Activated CD4-positive, alpha-beta memory T cell treated with anti-CD3 and anti-CD28 coated beads, Interleukin-2, amount 10 ng/mL, durations not matched to agents 7 days and 5 days (primary cell): ENCODE measurements at places on chromosomes 4 and X.

DNA sequence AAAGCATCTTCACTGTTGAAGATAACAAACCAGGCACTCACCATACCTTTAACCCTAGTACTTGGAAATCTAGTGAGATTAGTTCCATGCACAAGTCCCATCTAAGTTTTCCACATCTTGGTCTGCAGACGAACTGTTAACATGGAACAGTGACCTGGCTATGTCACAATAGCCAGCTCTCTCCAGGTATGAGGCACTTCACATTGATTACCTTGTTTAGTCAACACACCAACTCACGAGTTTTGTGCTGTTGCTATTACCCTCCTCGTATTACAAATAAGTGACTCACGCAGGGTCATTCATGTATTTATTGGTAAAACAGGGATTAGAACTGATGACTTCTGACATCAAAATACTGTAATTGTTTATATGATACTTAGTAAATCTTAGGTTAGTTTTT lies 36.4 kb upstream of the FRAS1 start:
- no peak for DNase-seq

DNA sequence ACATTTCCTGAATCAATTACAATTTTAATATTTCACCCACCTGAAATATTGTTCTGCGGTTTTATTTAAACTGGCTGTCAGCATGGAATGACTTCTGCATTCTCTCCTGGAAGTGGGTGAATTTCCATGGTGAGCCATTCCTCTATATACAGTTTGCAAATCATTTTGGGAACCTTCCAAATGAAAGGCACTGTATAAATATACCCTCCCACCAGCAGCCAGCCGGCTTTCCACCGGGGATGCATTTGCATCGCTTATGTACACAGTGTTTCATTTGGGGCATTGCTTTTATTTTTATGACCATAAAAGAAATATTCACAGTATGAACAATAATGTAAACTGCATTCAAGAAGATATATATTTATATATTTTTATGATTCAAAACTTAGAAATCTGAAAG lies 4.7 kb upstream of the IL1RAPL1 start:
- DNase-seq: no peak

DNA sequence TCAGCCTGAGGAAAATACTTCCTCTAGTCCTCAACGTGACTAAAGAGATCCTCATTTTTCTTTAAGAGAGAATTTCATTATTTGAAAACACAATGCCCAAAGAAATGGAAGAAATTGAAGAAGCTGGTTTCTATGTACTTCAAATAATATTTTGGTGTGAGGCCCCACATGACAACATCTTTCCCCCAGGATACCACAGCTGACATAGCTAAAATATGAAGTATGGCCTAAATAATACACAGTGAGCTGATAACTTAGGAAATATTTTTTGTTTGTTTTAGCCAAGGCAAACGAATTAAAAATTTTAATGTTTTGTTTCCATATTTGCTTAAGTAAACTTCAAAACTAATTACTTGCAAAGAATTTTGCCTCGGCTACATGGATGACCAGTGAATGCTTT lies 149.2 kb downstream of the CBR4 start:
- no peak for DNase-seq

GRCh38 chrX:26845056-26845455 lies 618.1 kb downstream of the PPP4R3C start:
- no peak for DNase-seq

DNA sequence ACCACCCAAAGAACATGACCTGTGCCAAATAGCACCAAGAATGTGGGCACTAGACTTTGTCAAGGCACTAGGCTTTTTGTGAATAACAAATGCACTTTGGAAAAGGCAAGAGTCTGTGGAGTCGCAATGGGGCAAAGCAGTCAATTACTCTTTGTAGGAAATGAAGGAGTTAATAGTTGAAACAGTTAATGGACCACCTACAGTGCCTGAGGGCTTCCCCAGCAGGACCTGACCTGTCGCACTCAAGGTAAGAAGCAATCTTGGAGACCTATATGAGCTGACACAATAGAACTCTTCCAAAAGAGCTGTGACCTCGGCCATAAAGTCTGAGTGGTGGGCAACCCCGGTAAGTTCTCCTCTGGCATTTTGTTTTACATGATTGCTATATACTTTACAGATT lies 49.2 kb upstream of the CAPN6 start:
- DNase-seq: no peak

GRCh38 chrX:40933132-40933705 lies 152.0 kb upstream of the USP9X start:
- no peak for DNase-seq

GRCh38 chr4:153785910-153786721 lies 2.8 kb downstream of the SFRP2 start:
- DNase-seq: no peak

GRCh38 chr4:57137261-57137660 lies 27.1 kb upstream of the IGFBP7 start:
- no peak for DNase-seq

DNA sequence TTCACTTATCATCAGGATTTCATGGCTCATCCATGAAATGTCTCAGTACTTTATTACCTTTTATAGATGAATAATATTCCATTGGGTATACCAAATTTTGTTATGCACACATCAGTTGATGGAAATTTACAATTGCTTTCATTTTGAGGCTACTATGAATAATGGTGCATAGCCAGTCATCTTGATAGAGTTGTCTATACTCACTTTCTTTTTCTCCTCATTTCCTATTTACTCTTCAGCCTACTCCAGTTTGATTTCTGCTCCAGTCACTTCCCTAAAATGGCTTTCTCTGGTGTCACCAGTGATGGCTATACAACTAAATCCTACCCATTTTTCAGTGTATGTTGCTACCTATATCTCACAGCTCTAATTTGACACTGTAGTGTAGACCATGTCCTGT lies 743.5 kb upstream of the MAGEB2 start:
- no peak for DNase-seq

GRCh38 chr4:5164221-5164912 lies 113.1 kb downstream of the STK32B start:
- DNase-seq: no peak

DNA sequence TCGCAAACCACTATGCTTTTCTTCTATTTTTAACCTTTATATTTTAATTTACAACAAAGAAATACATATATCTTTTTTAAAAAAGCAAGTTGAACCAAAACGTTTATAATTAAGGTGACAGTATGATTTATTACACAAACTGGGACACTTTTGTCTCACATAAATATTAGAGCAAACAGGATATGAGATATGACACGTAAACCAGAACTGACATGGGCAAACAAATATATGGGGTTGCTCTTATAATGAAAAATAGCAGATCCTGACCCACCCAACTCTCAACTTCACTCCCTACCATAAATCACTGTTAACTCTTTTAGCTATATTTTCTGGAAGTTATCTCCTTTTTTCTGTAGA lies 177.0 kb upstream of the EDNRA start:
- no peak for DNase-seq

DNA sequence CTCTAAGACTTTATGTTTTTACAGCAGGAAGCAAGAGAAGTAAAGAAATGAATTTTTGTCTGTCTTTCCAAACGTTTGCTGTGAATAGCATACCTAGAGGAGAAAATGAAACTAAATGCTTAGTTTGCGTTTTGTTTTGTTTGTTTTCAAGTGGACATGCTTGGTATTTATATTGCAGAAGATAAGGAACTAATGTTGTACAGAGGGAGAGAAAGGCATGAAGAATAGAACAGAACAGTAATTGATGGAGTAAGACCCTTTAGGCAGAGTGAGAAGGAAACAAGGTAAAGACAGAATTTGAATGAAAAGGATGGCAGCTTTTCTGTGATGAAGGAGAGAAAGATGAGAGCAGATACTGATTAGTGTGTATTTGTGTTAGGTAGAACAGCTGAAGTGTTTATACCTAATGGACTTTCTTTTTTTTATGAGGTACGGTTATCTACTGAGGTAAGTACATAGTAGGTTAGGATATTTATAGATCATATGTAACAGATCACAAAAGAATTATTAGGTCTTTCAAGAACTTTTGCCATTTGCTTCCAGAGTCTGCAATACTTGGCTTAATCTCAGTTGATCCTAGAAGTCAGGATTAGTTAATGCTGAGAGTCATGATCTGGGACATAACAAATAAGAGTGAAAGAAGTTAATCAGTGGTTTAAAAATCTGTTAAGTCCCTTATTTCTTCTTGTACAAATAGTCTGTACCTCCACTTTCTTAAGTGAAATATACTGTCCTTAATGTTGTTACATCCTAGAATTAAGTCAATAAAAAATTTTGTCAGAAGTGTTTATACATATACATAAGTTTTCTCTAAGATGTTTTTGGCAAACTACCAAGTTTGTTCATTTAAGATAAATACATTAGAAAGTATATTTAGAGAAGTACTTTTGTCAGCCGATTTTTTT lies 36.8 kb downstream of the FABP2 start:
- DNase-seq: no peak

GRCh38 chr4:185004562-185005218 lies 13.6 kb upstream of the HELT start:
- DNase-seq: no peak

- DNase-seq: no peak
Measured at GRCh38 chrX:45873781-45874180, 671.4 kb downstream of the ZNF674 start.

DNA sequence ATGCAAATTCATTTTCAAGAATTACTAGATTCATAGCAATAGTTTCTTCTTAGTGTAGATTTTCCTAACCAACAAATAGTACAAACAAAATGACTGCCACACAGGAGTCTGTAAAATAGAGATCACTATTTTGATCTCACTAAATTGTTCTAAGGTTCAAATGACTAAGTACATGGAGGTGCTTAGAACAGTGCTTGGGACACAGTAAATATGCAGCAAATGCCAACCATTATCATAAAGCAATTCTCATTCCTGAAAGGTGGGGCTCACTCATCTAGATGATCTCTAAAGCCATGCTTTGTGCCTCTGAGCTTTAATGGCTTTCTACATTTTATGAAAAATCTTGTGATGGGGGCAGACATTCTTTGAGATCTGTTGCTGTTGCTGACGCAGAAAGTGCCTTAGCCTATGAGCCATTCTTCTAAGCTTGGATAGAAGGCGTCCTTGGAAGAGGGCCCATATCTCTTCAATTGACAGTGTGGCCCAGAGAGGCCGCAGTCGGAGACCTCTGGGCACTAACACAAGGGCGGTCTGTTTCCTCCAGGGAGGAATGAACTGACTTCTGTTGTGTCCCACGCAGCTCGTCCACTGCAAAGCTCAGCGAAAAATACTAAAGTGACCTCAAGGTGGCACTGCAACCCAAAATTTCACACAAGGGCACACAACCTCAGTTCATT lies 23.5 kb downstream of the TLR10 start:
- peak; percentile 61 for DNase-seq

- DNase-seq: no peak
Measured at GRCh38 chrX:133265331-133265730, 47.2 kb upstream of the TFDP3 start.
